ENCODE measurements at places on chromosomes 11 and 22.

DNA sequence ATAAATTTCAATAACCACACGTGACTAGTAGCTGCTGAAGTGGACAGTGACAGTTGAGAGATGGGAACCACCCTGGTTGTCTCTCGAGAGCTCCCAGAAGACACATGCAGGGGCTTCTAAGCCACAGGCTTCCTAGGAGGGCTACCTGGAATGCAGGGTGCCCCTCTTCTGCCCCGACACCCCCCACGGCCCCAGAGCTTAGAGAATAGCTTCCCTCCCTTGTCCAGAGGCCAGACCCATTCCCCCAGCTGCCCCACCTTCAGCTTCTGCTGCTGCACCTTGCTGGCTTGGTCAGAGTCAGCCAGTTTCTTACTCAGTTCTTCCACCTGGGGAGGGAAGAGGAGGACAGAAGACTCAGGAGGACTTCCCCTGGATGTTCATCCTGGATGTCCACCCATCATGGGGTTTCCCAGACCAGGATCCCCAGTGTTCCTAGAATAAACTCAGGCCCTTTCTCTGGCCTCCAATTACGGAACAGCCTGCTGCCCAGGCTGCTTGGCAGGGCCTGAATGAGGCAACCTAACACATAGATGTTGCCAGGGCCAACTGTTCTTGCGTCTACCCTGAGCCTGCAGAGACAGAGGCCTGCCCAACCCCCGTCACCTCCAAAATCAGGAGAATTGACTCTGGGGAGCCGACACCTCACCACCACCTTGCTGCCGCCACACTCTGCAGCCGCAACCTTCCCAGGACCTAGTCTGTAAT, 12.0 kb downstream of the IL18BP start:
- no peak for DNase-seq

DNA sequence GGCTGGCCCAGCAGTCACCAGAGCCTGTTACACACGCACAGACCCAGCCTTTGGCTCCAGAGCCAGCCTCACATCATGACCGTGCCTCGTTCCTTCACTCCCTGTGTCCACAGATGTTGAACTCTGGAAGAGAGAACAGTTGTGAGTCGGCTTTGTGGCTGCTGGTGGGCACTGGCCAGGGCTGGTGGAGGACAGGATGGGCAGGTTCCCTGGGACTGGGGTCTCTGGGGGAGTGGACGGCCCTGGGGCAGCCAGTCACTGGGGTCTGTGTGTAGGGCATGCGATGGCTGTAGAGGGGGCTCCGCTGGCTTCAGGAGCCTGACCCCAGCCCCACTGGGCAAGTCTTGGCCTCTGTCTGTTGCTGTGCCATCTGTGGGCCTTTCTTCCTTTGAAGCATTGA, 1070.1 kb downstream of the BRD1 start:
- DNase-seq: no peak

- no peak for DNase-seq
These were observed 25.2 kb downstream of the CAPN1 start for GRCh38 chr11:65206901-65207300.

DNA sequence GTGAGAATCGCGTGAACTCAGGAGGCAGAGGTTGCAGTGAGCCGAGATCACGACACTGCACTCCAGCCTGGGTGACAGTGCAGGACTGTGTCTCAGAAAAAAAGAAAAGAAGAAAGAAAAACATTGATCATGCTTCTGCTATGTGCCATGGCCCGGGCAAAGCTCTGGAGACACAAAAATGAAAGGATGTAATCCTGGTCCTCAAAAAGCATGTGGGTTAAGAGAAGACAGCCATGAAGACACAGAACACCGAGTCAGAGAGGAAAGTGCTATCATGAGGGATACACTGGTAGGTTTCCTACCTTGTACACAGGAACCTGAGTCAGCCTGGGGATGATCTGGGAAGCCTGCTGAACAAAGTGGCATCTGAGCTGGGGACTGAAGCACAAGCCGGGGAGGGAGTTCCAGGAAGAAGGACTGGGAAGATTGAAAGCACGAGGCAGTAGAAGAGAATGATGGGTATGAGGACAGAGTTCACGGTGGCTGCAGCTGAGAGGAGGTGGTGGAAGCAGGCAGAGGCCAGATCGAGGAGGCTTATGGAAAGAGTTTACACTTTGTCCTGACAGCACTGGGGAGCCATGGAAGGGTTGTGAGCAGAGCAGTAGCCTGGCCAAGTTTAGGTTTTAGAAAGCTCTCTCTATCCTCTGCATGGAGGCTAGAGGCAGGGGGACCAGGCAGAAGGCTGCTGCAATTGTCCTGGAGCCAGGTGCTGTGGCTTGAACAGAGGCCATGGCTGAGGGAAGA, 9.9 kb upstream of the MAFF start:
- no peak for DNase-seq

GRCh38 chr11:102829316-102830000, 14.0 kb downstream of the MMP3 start:
- no peak for DNase-seq

DNA sequence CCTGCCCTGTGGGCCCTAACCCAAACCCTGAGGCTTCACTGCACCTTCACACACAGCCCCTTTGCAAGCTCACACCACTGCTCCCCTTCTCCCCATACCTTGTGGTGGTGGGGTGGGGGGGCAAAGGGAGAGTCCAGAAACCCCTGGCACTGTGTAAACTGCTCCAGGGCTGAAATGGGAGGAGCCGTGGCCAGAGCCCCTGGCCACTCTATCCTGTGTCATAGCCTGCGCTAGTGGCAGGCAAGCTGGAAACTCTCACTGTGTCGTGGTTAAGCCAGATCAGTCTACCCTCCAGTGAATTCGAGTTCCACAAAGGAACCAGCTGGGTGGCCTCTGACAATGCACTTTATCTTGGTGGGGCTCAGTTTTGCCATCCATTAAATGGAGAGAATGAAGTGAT, 8.4 kb upstream of the SYT13 start:
- no peak for DNase-seq

- no peak for DNase-seq
These were observed 518.7 kb downstream of the NTM start for GRCh38 chr11:131889146-131889577.

- no peak for DNase-seq
These were observed 48.0 kb downstream of the IGLL5 start for GRCh38 chr22:22935546-22936157.

- DNase-seq: no peak
These were observed 155.1 kb upstream of the SOX6 start for GRCh38 chr11:16511116-16512114.

- DNase-seq: no peak
These were observed 63.5 kb upstream of the WNT11 start for GRCh38 chr11:76269661-76270261.

- DNase-seq: no peak
These were observed 212.7 kb upstream of the CADM1 start for GRCh38 chr11:115716601-115717529.

DNA sequence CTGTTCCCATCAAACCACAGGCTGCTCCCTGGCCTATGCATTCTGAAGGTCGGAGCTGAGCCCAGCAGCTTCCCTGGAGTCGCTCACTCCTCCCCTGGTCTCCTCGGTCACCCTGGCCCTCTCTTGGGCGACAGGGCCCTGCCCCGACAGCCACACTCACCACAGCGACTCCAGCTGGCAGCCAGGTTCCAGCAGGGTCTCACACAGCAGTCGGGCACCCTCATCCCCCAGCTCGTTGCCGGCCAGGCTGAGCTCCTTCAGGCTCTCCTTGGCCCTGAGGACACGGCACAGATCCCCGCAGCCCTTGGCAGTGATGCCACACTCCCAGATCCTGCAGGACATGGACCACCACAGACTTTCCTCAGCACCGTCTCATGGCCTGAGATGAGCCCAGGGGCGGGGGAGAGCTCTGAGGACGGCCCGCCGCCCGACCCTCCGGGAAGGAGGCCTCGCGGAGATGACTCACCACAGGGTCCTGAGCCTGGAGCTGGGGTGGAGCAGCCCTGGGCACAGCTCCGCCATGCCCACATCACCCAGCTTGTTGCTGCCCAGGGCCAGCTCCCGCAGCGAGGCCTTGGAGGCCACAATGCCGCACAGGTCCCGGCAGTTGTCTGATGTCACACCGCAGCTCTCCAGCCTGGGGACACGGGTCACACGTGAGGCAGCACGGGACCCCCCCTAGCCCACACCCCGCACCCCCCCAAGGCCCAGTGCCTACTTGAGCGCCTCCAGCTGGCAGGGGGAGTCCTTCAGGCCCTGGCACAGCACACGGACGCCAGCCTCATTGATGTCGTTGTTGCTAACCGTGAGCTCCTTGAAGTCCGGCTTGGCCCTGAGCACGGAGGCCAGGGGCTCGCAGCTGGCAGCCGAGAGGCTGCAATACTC, 8.5 kb downstream of the RNH1 start:
- DNase-seq: no peak

DNA sequence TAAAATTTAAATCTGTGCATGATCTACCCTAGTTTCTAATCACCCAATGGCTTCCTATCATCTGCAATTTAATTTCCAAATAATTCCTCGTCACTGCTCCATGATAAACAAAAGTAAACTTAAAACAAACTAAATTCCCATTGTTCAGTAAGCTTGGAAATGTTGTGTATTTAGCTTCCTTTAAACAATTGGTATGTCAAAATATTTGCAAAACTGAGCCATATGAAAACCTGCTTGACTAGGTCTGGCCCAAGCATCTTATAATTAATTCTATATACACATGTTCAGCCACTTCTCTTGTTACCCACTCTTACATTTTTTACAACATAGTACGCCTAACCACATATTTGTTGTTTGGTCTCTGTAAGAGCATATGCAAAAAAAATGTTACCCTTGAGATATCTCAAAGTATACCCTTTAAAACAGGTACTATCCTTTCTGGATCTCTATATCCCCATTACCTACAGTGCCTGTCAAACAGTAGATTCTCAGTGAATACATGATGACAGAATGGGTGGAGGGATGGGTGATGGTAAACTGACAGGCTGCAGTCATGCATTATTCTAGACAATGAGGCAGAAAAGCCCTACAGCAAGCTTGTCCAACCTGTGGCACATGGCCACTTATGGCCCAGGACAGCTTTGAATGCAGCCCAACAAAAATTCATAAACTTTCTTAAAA, 1277.9 kb upstream of the TENM4 start:
- no peak for DNase-seq

GRCh38 chr11:17014321-17014832, at the start of gene PLEKHA7:
Gene PLEKHA7 (minus strand): TSS chr11:17014414. CDS start chr11:17014401, 13 bp downstream.
- no peak for DNase-seq

DNA sequence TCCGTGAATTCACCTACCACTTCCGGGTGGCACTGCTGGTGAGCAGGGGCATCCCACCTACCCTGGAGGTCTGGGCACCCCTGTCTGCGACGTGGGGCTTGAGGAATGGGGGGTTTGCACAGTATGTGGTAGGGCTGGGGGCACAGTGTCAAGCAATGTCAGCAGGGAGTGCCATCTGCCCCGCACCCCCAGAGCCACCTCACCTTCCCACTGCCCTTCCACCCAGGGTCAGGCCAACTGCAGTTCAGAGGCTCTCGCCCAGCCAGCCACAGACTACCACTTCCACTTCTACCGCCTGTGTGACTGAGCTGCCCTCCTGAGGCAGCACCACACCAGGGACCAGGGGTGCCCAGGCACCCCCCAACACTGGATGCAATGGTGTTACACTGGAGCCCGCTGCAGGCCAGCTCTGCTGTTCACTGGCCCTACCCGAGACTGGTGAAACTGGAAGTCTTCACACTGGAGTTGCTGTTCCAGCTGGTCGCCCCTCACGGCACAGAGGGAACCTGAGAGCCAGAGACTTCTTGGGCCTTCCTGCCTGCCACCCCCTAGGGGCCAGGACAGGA, 6.5 kb downstream of the TMEM258 start:
- DNase-seq: no peak

- DNase-seq: no peak
These were observed 1.2 kb downstream of the SLC37A4 start for GRCh38 chr11:119029340-119030028.

DNA sequence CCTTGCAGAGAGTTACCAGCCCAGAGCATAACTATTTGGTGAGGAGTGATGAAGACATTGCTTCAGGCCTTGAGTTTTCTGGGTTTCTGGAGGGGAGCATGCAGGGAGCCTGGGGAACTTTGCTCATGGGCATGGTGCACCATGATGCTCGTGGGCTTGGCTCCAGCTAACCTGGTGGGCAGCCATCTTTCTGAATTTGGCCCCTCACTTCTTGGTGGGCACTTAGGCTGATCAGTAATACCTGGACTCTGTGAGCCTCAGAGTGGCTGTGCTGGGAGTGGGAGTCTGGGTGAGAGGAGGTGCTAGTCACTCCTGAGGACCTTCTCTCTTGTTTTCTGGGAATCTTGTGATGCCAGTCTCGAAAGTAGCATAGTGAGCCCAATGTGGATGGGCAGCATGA, 30.6 kb downstream of the AMPD3 start:
- no peak for DNase-seq

DNA sequence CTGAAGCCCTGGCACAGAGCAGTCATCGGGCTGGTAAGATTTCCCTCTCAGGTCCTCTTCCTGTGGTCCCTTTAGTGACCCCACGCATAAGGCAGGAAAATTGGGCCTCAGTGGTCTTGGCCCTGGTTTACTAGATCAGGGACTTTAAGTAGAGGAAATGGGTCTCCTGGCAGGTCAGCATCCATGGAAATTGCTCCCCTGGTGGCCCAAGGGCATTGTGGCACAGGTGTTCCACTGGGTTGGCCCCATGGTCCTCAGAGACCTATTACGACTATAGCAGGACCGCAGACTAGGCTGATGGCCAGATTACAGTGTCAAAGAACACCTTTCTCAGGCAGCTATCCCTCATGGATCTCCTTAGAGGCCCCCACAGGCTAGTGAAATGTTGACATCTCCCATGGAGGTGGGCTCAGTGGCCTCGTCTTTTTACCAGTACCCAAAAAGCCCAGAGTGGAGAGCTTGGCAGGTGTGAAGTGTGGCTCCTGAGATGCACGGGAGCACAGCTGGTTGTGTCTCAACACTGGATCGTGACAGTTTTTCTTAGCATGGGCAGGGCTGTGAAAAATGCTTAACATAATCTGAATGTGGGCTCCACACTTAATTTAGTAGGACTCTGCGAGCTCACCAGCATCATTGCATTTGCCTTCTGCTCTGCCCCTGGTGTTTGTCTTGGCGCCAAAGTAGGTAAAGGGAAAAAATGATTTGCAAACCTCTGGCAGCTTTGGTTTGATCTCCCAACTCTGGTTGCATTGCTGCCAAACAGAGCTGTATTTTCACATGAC, 74.2 kb downstream of the ZBTB16 start:
- DNase-seq: no peak

- no peak for DNase-seq
These were observed 87.3 kb downstream of the KCNQ1 start for GRCh38 chr11:2531987-2532703.

GRCh38 chr11:2446590-2447252, 1.9 kb downstream of the KCNQ1 start:
- DNase-seq: no peak

DNA sequence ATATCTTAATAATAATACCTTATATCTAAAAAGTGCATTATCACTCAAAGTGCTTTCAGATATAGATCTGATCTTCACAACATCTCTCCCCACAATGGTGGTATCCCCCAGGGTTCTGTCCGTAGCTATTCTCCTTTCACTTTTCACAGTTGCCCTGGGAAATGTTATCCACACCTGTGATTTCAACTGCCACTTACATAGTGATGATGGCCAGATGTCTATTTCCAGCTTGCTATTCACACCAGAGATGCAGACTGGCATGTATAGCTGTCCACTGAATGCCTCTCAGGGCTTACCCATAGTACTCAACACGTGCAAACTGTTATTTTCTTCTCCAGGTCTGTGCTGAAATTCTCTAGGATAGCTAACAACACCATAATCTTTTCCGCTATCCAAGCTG, 724.7 kb downstream of the DLG2 start:
- DNase-seq: no peak

- no peak for DNase-seq
These were observed 7.6 kb upstream of the GAL3ST1 start for GRCh38 chr22:30582051-30582450.

GRCh38 chr22:48093981-48094380, 1331.5 kb downstream of the TBC1D22A start:
- no peak for DNase-seq

Measured in SIG-M5 (cell line).